ENCODE measurements at places on chromosomes 11 and 22.

GRCh38 chr11:35265755-35266454 is 126.9 kb downstream of the CD44 start:
- DNase-seq, result no peak

GRCh38 chr11:19766206-19766605 is 53.6 kb downstream of the NAV2 start:
- no peak for DNase-seq

- DNase-seq, result no peak
These were observed 36.2 kb upstream of the BRSK2 start for GRCh38 chr11:1353383-1354124.

DNA sequence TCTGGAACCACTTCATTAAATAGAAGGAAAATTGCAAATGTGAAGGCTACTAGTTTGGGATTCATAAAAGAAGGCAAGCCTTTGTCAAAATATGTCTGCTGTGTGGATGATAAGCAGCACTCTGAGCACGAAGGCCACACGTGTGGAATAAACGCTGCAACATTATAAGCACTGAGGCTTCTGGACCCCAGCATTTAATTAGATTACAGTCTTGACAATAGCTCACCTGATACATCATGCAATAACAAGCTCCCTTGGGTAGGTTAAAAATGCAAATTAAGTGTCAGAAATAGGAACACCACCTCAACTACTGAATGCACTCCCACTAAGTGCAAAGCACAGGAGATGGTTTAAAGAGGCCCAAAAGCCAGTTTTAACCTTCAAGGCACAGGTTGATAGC is 179.3 kb downstream of the LARGE1 start:
- DNase-seq, result no peak
